Aortic smooth muscle cell (primary cell): ENCODE measurements at places on chromosomes 11 and 22. TPM values are rescaled to one million over a fixed set of nuclear protein-coding genes. Genes with fewer than 3 reads are reported as not detected.

SPTBN2 gene
- 1.2 and 3.2 TPM in 2 replicates for total RNA-seq

SDHD gene
- 146 and 153 TPM in 2 replicates for total RNA-seq

INS gene
- total RNA-seq, result not detected in 2 replicates

CCDC87 gene
- total RNA-seq, result 0.26 and 0.44 TPM in 2 replicates

FXYD2 gene
- total RNA-seq, result not detected in 2 replicates

OR8G1 gene
- total RNA-seq, result not detected in 2 replicates

CBLIF gene
- total RNA-seq, result not detected in 2 replicates

MCAM gene
- total RNA-seq, result 33.9 and 60.8 TPM in 2 replicates

SLC22A6 gene
- not detected in 2 replicates for total RNA-seq

SLC25A18 gene
- total RNA-seq, result not detected in 2 replicates

HTR3B gene
- total RNA-seq, result not detected in 2 replicates

EIF3L gene
- 293 and 326 TPM in 2 replicates for total RNA-seq

PRG2 gene
- not detected in 2 replicates for total RNA-seq

PKP3 gene
- total RNA-seq, result 0.81 and 1.3 TPM in 2 replicates

HEPACAM gene
- total RNA-seq, result not detected in 2 replicates

SULT4A1 gene
- 0.26 and 0.31 TPM in 2 replicates for total RNA-seq
